Activated CD8-positive, alpha-beta memory T cell treated with anti-CD3 and anti-CD28 coated beads for 1 hour (primary cell): ENCODE measurements at places on chromosomes 13 and 19.
A peak's percentile ranks its signal among the peaks of the same experiment; 100 is the strongest.

DNA sequence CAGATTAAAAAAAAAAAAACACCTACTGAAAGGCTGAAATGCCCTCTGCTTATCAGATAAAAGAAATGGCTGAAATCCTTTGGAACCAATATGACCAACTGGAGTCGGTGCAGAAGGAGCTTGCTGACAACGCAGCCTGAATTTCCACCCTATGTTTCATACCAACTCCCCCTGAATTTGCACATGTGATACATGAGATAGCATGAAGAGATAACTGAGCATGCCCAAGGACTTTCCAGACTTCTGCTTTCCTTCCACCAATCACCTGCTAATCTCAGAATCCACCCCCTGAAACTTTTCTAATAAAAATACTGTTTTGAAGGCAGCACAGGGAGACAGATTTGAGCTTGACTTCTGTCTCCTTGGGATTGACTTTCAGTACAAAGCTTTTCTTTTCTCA is 32.2 kb upstream of the WDFY2 start:
- no peak for DNase-seq

- no peak for DNase-seq
Observed at GRCh38 chr13:73522937-73523336, 464.1 kb downstream of the KLF5 start.

DNA sequence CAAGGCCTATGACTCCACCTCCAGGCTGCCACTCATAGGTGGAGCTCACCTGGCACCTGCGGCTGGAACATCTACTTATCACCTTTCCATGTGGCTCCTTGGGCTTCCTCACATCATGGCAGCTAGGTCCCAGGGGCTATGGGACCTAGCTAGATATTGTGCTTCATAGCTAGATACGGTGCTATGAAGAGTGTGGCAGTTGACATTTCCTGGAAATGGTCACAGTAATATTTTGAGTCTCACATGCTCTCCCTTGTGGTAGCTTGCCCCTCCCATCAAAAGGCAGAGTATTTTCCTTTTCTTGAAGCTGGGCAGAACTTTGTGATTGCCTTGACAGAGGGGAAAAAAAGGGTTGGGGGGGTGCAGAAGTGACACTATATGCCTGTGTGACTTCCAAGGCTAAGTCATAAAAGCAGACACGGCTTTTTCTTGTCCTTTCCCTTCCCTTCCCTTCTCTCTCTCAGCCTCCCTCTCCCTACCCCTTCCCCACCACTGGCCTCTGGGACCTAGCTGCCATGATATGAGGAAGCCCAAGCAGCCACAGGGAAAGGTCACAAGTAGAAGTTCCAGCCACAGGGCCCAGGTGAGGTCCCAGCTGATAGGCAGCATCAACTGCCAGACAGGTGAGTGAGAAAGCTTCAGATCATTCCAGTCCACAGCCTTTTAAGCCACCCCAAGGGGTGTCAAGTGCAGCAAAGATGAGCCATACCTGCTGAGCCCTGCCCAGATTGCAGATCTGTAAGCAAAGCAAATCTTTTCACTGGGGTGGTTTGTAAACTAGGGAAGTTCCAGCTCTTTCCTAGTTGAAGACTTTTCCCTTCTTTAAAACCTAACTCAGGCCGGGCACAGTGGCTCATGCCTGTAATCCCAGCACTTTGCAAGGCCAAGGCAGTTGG is 6.9 kb upstream of the HIF3A start:
- DNase-seq = no peak

- DNase-seq = no peak
Observed at GRCh38 chr13:100349594-100349993, 239.0 kb downstream of the GGACT start.

DNA sequence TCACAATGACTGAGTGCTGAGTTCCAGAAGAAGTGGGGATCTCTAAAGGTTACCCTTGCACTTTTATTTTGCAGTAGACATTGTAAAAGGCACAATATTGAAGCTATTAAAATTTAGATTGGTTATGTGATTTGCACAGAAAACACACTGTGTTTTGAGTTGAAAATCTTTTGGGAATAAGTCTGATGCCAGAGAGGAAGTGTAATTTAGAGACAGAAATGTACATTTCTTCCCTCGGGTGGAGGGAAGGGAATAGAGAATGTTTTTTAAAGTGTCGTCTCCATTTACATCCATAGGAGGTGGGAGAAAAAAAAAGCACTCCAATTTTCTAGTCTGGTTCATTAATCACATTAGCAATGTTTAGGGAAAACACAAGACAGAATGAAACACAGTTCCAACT is 465.8 kb downstream of the OLFM4 start:
- DNase-seq = no peak

GRCh38 chr19:32908641-32909190 is 39.1 kb upstream of the SLC7A9 start:
- DNase-seq = no peak

- peak; percentile 74 for DNase-seq
Observed at GRCh38 chr19:1113030-1113985, 9.5 kb downstream of the GPX4 start.

- DNase-seq = no peak
Observed at GRCh38 chr13:59494560-59494970, 669.2 kb downstream of the DIAPH3 start.

DNA sequence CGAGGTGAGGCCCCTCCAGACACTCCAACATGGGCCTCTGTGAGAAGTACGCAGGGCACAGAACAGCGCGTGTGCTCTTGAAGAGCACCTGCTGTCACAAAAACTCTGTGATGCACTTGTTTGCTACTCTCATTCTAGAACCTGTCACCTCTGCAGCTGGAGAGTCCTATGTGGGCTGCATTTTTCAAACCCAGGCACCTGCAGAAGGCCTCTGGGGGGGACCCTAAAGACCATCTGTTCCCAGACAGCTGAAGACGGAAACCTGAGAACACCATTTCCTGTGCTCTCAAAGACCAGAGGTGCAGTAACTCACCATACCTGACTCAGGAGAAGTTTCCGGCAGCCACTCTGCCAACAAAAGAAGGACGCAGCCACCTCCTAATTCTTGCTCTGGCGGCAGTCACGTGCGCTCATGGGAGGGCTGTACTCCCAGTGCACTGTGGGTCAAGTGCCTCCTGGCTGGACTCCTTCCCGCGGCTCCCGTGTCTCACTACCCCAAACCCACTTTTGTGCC is 28.1 kb downstream of the RANBP3 start:
- peak; percentile 15 for DNase-seq

DNA sequence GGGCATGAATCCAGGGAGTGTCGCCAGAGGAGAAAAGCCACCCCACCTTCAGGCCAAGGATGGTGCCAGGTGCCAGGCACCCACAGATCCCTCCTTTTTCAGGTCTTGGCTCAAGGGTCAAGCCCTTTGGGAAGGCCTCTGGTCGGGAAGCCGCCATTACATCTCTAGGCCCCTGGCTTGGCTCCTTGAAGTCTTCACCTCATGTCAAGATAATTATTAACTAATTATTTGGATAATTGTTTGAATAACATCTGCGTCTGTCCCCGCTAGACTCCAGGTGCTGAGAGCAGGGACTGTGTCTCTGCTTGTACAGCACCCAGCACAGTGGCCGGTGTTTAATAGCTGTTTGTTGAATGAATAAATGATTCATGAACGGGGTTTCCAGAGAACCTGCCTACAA is 1.2 kb downstream of the KLK13 start:
- DNase-seq = no peak

DNA sequence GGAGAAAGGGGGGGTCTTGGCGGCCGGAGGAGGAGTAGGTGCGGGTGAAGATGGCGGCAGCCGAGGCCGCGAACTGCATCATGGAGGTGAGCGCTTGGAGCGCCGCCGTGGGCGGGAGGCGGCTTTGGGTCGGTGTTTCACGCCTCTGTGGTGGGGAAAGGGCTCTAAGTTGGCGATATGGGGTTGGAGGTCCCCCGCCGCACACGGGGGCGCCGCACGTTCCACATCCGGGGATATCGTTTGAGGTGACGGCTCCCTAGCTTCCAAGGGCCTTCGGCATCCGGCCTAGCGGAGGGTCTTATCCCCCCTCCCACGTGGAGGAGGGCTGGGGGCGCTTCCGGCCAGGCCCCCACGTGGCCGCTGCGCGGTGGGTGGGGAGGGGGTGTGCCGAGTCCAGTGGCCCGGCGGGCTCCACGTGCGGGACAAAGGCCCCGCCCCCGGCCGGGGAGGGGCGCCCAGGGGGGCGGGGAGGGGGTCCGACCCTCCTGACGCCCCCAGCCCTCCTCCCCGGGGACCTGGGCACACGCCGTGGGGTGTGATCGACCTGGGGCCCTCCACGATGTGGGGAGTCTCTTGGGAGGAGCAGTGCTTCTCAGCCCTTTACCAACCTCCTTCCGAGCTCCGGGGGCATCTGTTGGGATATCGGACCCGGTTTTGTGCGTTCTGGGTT is at the start of gene PRMT1:
Gene PRMT1, plus strand, starts transcription at position 41 of the 670 bp plus-strand sequence. Its CDS starts 10 bp downstream, at position 51.
- no peak for DNase-seq

DNA sequence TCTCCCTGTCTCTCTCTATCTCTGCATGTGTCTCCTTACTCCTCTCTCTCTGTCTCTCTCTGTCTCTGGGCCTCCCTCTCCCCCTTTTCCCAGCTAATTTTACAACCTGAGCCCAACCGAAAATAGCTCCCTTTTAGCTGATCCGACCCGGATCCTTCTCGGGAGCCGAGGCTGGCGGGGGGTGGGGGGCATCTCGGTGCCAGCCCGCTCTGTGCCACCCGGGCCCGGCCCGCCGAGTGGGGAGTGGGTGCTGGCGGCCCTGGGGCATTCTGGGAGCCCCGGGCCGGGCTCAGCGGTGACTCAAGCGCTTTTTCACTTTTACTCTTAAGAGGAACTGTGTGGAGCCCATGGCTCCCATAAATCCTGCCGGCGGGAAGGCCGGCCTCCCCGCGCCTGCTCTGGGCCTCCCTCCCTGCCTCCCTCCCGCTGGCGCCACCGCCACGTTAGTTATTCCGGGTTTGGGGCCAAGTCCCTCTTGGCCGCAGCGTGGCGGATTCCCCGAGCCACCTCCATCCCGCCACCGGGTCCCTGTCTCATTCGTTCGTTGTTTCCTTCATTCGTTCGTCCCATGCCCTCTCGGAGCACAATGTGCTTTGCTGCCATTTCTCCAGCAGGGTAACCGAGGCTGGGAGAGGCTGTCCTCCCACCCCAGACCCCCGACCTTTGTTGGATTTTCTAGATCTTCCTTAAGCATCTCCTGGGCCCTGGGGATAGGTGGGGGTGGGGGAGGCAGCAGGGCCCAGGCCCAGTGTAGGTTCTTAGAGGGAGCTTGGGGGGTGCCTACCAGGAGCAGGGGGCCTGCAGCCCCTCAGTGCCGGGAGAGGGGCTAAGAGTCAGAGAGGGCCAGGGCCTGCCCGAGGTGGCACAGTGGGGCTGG is 3.2 kb downstream of the NFIC start:
- DNase-seq = no peak

- no peak for DNase-seq
Observed at GRCh38 chr13:114330086-114330485, 15.8 kb downstream of the CHAMP1 start.

GRCh38 chr13:46556418-46556779 is 3.4 kb downstream of the LRCH1 start:
- no peak for DNase-seq

DNA sequence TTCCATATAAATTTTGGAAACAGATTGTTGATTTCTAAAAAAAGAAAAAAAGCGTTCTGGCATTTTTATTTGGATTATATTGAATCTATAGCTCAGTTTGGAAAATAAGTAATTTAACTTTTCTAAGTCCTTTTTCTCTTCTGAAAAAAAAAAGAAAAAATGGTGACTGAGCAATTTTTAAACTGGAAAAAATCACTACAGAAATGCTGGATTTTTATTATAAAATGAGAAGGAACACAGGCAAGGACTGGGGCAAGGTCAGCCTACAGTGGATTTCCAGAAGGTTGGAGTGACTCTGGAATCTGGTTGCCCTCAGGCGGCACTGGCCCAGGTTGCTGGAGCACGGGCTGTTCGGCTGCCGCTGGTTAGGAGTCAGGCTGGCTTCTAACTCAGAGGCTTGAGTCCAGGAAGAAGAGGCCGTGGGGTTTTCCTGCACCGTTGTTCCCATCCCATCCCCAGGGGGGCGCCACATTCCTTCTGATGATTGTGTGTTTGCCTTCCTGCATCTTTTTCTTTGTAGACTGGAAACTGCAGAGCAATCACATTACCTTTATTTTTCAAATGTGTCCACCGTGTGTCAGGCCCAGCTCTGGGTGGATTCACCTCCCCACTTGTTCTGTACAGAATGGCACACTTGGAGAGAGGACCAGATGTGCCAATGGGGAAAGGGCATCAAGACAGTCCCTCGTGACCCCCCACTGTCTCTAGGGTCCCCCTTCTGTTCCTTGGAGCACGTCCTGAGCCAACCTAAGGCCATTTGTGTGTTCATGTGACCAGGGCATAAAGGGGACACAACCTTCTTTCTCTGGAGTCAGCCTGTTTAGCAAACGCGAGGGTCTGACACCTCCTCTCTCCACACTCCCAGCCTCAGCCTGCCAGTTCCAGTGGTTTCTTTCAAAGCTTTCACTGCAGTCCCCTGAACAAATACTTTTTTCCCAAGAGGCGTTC is 44.5 kb upstream of the GTF3A start:
- DNase-seq = peak; percentile 30

DNA sequence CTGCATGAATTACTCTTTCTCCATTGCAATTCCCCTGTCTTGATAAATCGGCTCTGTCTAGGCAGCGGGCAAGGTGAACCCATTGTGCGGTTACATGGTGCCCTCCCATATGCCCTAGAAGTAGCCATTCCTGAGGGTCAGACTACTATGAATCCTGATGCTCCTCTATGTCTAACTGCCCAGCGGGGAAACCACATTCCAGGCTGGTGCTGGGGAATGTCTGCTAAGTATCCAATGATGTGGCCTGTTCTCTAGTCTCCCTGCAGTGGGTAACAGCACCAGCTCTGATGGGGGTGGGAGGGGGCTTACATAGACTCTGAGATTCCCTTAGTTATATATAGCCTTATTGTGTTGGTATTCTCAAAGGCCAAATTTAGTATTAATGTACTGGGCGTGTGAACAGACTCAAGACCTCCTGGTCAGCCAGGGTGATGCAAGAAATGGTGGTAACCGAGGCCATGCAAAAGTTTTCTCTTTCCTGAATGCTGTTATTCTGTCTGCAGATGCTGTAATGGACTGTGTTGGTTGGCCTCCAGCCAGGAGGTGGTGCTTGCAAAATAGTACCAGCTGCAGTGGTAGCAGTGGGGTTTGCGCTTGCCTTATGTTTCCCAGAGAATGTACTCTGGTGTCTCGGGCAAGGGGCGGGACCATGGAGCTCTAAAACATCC is 564.8 kb upstream of the SLITRK1 start:
- no peak for DNase-seq

DNA sequence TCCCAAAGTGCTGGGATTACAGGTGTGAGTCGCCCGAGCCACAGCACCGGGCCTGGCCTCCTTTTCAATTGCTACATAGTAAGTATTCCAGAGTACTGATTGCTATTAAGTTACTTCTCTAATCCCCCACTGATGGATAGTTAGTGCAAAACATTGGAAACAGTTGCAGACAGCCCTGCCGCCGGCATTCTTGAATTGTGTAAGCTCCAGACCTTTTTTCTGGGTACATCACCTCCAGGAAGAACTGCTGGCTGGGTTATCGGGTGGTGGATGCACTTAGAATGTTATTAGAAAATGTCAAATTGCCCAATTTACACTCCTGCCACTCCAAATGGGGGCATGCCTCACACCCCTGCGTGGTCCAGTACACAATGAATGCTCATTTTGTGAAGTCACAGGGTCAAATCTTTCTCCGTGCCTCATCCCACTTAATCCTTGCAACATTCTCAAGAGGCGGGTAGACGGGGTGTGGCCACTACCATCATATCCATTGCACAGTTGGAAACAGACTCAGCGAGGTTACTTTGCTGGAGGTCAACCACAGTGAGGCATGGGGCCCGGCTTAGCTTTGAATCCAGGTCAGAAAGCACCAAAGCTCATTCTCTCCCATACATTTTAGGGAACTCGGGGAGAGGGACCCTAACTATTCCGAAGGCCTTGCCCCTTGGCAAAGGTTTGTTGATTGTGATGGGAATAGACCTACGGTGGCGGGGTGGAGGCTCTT is 1.0 kb upstream of the KDM4B start:
- DNase-seq = no peak
